ENCODE measurements at places on chromosomes 5 and 9.
A peak's percentile ranks its signal among the peaks of the same experiment; 100 is the strongest.

DNA sequence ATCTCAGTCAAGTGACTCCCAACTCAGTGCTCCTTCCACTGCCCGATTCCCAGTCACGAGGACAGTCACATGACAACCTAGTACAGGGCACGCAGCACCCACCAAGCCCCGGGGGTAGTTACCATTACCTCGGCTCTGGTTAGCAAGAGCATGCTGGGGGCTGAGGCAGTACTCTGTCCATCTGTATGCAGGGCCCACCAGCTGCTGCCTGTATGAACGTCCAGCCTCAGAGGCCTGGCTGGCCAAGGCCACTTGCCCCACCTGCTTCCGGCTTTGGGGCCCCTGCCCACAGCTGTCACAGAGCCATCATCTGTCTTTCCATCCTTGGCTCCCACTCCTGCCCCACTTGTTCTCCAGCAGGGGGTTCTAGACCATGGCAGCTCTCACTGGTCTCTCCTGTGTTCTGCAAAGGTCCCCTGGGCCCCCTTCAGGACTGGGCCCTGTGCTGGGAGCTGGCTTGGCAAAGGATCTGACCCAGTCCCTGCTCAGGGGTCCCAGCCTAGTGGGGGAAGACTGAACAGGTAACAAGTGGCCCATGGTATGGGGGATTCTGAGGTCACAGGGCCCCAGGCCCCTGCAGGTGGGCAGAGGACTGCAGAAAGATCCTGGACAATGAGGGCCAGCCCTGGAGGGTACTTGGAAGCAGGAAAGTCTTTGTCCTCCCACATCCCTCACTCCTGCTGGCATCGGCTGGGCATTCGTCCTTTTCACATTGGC is 3.3 kb downstream of the RPL35 start:
- no peak for DNase-seq

DNA sequence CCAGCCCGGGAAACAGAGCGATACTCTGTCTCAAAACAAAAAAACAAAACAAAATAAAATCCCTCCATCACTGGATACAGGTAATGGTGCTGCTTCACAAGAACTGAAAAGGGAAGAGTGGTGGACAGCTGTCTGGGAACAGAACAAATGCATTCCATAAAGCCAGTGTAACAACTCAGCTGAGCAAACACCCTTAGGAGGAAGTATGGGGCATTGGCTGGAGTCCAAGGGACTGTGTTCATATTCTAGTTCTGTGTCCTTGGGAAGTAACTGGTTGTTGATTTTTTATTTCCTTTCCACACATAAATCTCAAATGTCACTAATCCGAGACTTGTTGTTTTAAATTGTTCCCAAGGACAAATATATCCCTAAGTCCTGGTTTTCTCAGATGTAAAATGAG is 38.3 kb downstream of the HTR1A start:
- no peak for DNase-seq

GRCh38 chr9:135589596-135590485 is 28.3 kb downstream of the PAEP start:
- DNase-seq, result no peak

- peak; percentile 57 for DNase-seq
Measured at GRCh38 chr9:112142420-112142819, 32.7 kb downstream of the SUSD1 start.

GRCh38 chr9:37370968-37371563 is 51.4 kb upstream of the GRHPR start:
- no peak for DNase-seq

GRCh38 chr5:18546591-18546990 is 912.3 kb downstream of the TAF11L14 start:
- no peak for DNase-seq

DNA sequence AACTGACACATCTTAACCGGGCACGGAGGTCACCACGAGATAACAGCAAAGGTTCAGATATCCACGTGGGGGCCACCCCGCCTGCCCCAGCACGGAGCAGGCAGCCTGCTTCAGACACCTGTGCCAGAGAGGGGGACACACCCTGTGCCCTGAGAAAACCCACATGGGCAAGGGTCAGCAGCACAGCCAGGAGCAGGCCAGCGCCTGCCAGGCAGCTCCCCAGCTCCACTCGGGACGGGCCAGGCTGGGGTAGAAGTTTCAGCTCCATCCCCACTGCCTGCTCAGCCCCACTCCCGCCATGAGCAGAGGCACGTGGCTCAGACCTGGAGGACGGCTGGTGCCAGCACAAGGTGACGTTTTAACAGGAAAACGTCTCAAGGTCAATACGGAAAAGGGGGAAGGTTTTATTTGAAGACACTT is 22.2 kb downstream of the SLC12A7 start:
- DNase-seq, result no peak

DNA sequence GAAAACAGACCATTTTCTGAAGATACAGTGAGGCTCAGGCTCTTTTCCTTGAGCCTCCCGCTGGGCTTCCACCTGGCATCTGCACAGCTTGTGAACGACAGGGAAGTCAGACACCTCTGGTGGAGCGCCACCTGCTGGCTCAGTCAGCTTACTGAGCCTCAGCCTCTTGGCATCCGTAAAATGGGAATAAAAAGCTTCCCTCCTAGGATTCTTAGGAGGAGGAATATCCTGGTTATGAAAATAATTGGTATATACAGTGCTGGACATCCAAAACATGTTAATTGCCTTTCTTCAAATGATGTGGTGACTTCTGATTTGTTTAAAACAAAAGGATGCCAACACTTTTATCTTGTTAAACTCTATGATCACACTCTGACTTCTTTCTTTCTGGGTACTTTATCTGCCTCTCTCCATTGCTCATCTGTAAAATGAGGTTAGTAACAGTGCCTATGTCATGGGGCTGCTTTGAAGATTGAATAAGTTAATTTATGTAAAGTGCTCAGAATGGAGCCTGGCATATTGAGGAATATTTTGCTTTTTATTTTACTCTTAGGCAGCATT is 67.5 kb downstream of the MAMDC2 start:
- DNase-seq, result peak; percentile 15

DNA sequence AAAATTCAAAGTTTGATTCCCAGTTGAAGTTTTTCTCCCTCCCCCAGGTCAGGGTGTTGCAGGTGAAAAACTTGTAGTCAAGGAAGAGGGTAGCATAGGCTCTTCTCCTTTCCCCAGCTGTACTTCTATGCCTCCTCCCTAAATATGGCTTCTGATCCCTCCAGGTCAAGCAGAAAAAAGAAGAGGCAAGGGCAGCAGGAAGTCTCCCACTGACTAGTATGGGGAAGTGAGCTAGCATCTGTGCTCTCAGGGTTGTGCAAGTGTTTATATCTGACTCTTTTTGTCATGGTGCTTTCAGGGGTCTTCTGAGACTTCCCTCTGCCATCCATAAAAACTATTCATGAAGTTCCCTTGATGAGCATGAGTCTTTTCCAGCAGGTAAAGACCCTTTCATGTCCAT is 76.0 kb downstream of the ATPSCKMT start:
- DNase-seq, result peak; percentile 8

GRCh38 chr5:2908086-2908485 is 156.6 kb upstream of the IRX2 start:
- DNase-seq, result no peak

- DNase-seq, result no peak
Measured at GRCh38 chr5:143051244-143052058, 281.3 kb downstream of the ARHGAP26 start.

DNA sequence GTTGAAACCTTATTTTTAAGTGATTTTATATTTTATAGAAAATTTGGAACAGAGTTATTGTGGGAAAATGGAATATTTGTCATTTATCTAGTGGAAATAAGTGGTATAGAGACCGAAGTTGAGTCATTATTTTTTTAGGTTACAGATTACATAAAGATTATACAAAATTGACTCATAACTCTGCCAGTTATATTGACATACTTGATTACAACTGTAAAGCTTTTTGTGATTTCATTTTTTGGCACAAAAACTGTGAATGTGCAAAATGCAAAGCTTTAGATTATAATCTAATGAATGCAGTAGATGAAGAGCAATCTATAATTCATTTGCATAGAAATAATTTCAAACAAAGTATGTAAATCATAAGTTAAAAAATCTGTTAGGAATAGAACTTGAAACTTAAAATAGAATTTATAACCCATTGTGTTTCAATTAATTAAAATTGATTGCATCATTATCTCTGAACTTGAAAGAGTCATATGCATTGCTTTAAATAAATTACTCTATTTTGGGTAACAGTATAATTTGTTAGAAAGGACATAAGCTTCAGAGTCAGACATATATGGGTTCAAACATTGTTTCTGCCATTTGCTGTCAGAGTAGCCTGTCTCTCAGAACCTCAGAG is 280.4 kb downstream of the FER start:
- DNase-seq, result no peak

DNA sequence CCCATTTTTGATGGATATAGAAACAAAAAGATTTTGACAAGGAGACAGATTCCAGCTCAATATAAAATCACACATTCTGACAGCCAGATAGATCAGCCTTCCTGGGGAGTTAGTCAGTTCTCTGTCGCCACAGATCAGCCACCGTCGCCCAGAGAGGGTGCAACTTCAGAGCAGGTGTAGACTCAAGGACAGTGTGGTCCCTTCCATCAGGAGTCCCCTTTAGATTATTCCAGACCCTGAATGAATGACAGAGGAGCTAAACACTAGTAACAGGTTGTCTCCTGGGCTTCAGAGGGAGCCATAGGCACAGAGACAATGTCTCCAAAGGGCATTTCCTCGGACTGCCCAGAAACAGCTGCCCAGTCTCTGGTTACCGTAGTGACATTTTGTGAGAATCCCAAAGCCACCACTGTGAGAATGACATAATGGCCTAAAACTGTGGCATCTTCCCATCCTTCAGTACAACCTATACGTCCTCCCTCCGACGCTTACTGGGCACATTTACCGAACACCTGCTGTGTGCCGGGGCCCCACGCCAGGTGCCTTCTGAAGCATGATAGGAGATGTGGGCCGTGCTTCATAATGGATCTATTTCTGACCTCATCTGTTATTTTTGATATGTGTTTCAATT is 47.4 kb upstream of the SLC2A8 start:
- DNase-seq, result no peak

DNA sequence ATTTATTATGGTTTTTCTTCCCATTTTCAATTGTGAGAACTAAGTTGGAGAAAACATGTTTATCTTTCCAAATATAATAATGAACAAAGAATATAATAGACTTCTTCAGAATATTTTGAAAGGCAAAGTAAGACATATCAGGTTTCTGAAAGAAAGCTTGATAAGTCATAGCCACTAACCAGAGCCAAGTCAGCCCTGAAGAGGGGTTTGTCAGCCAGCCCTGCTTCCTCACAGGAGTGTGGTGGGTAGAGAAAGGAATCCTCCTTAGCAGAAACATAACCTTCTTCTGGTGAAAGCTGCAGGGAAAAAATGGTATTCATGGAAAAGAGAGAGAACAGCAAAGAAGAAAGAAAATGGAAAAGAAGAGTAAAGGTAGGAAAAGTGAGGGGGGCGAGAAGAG is 93.4 kb downstream of the MPDZ start:
- DNase-seq, result no peak

- no peak for DNase-seq
Measured at GRCh38 chr9:15221746-15222145, 85.3 kb downstream of the TTC39B start.

DNA sequence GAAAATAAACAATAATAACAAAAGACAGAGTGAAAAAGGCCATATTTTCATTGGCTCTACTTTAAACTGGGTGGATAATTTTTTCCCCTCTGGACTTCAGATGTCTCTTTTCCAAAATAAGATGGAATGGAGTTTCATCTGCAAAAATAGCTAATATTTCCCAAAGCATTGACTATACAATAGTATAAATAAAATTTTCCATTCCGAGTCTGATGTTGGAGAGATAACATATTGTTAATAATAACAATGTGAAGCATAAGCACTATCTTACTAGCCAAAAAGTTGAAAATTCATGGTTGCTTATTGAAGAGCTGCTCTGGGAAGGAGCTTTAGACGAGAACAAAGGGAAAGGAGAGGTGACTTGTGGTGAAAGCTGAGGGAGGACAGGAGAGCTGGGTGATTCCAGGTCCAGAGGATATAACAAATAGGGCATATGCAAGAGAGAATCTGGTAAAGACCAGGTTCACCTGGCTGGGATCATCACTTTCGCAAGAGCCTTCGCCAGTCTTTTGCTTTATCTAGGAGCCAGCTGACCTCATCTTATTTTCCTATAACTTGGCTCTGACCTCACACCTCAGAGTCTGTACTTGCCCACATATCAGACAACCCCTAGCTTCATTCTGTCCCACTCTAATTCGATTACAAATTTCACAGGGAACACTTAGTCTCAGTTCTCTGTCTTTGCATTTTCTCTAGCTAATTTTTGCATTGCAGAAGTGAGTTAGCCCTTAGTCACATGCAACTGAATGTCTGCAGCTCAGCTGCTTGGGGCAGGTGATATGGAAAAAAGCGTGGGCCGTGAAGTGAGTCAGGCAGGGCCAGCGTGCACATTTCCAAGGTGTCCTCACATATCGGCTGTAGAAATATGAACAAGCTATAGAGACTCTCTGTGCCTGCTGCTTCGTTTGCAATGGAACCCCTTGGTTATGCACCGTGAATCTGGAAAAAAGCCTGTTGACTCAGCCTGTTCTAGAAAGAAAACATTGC is 7.6 kb upstream of the ZNF474 start:
- DNase-seq, result no peak

- DNase-seq, result no peak
Measured at GRCh38 chr5:131212471-131213021, 41.8 kb downstream of the LYRM7 start.

DNA sequence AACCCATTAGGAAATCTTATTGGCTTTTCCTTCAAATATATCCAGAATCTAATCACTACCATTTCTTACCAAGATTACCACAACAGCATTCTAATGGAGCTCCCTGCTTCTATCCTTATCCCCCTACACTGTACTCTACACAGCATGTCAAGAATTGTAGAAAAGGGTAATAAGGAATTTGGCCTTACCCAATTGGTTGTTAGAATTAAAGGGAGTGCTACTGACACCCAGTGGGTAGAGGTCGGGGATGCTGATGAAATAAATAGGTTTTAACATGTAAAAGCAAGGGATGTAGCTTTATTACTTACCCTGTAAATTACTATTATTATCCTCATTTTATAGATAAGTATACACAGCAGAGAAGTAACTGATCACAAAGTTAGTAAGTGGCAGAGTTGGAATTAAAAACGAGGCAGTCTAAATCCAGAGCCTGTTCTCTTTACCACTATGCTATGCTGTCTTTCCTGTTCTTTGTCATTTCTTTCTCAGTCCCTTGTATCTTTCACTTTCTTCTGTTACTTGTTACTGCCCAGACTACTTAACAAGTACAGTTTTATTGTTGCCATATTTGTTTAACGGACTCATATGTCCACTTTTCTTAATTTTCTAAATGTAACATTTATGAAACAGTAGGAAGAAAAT is 10.5 kb downstream of the SLC38A9 start:
- no peak for DNase-seq

DNA sequence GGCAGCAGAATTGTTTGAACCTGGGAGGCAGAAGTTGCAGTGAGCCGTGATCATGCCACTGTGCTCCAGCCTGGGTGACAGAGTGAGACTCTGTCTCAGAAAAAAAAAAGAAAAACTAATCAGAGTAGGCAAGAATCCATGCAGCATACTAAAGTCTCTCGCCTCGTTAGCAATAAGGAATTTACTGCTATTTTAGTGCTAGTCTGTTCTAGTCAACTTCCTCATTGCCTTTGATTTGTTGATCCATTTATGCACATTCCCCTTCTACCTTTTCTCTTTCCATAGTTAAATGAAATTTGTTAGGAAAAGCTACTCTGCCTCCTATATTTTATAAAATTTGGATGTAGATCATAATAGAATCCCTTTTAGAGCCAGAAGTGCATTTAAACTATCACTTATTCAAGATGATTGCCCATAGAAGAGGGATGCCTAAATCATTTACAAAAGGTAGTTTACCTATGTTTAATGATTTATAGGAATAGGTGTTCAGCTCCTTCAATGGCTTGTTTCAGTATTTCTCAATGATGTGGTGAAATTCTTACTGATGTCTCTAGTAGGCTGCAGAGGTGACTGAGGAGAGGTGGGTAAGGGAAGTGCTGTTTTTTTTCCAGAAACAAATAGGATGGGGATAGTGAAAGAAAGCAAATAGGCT is 1.9 kb downstream of the LRRC19 start:
- no peak for DNase-seq
